ENCODE measurements at places on chromosomes 12 and 14.

- DNase-seq: no peak
Measured at GRCh38 chr12:59678759-59679411, 83.1 kb downstream of the SLC16A7 start.

GRCh38 chr12:65742018-65743010 lies 82.0 kb upstream of the HMGA2 start:
- DNase-seq: peak; percentile 36

- no peak for DNase-seq
Measured at GRCh38 chr12:122790393-122791075, 16.2 kb downstream of the CCDC62 start.

GRCh38 chr12:108121320-108121719 lies 7.8 kb upstream of the WSCD2 start:
- no peak for DNase-seq

DNA sequence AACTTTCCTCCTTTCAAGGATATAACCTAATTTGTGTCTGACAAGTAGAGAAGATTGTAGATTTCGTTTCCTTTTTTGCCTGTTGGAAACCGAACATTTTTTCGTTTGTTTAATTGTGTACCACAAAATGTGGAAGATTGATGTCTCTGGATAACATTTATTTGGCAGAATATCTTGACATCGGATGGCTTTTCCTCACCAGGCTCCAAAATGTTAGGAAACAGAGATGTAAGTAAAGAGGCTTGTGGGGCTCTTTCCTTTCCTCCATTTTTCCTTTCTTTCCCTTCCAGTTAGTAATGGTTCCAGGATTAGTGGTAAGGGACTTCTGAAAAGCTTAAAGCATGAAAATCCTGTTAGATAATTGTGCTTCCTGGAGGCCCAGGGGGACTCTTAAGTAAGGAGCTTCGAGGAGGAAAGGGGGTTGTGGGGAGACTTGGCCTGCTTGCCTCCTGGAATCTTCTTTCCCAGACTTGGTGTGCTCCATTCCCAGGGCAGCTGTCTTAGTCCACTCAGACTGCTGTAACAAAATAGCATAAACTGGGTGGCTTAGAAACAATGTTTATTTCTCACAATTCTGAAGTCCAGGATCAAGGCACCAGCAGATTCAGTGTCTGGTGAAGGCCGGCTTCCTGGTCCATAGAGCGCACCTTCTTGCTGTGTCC lies 243.1 kb upstream of the PWP1 start:
- no peak for DNase-seq

DNA sequence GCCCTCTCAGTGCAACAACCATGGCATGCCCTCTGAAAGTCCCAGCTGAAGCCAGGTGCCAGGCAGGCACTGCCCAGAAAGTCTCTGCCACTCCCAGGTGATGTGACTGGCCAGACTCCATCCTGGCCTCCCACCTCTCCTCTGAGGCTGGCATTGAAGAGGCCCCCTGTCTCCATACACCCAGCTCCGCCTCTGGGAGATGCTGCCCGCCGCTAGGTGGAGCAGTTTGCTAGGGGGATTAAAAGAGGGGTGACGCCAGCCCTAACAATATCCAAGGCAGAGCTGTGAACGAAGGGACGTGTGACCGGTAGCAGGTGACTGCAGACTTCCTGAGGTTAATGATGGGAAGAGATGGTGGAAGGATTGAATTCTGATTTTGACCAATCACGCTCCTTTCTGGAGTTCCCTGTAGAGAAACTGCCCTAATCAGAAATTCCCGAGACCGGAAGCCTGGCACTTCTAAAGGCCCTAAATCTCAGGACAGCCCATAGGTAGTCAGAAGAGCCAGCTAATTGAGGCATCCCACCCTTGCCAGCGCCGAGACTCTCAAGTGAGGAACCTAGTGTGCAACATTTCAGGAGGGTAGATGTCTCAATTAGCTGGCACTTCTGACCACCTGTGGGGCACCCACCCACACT lies 8.3 kb upstream of the PLEK2 start:
- no peak for DNase-seq

- DNase-seq: no peak
Measured at GRCh38 chr12:129530984-129531383, 372.8 kb downstream of the TMEM132D start.

GRCh38 chr14:83556746-83557453 lies 1973.0 kb upstream of the FLRT2 start:
- peak; percentile 53 for DNase-seq

DNA sequence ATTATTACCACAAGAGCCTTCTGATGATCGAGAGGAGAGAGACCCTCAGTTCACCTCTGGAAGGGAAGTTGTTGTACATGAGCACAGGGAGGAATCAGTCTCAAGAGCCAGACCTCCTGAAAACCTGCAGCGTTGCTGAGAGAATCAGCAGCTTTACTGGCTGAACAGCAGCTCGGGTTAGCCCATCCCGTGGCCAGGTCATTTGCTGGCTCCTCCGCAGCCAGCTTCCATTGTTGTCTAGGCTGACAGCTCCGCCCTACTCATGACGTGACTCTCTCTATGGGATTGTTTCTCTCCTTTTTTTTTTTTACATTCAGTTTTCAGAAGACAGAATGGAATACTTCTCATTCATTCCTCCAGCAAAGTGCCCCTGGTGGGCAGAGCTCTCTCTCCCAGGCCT lies 69.9 kb downstream of the TGFB3 start:
- DNase-seq: no peak

GRCh38 chr12:45568808-45569207 lies 160.7 kb upstream of the ARID2 start:
- no peak for DNase-seq

DNA sequence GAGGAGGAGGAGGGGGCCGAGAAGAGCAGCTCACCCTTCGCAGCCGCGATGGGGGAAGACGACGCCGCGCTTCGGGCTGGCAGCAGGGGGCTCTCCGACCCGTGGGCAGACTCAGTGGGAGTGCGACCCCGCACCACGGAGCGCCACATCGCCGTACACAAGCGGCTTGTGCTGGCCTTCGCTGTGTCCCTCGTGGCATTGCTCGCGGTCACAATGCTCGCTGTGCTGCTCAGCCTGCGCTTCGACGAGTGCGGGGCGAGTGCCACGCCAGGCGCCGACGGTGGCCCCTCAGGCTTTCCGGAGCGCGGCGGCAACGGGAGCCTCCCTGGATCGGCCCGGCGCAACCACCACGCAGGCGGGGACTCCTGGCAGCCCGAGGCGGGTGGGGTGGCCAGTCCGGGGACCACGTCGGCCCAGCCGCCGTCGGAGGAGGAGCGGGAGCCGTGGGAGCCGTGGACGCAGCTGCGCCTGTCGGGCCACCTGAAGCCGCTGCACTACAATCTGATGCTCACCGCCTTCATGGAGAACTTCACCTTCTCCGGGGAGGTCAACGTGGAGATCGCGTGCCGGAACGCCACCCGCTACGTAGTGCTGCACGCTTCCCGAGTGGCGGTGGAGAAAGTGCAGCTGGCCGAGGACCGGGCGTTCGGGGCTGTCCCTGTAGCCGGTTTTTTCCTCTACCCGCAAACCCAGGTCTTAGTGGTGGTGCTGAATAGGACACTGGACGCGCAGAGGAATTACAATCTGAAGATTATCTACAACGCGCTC lies 745 bp downstream of the TRHDE start:
- DNase-seq: no peak

GRCh38 chr14:28635387-28635786 lies 131.2 kb upstream of the FOXG1 start:
- DNase-seq: peak; percentile 32

DNA sequence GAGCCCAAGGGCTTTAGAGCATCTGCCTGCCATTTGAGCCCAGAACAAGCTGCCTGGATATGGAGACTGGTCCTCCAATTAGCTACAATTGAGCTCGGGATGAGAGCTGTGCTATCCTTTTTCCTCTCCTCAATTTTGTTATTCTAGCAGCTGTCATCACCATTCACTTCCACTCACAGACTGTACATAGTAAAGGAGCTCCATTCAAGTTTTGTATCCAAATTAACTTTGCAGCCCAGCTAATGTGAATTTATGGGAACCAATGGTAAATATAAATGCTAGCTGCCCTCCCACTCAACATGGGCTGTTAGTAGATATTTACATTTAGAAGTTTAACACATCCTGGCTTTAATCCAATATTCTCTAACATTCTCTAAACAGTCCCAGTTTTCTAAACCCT lies 44.6 kb downstream of the BMP4 start:
- no peak for DNase-seq

GRCh38 chr12:85076688-85077430 lies 40.7 kb downstream of the LRRIQ1 start:
- DNase-seq: peak; percentile 51

DNA sequence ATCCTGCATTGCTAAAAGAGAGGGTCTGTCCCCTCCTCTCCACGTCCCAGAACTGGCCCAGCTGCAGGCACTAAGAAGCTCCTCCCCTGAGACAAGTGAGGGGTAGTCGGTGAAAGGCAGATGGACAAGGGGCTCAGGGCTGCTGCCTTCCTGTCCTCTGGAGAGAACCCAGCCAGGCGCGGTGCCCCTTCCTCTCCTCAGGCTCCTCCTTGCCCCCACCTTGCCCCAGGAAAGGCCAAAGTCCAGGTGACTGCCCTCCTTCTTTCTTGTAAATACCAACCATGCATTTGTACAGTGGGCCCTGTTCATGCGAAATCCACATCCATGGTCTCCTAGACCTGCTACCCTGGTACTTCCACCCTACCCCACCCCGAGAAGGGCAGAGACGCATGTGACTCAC lies 9.7 kb downstream of the PPP1R1A start:
- DNase-seq: no peak

GRCh38 chr14:55975281-55975910 lies 142.8 kb upstream of the PELI2 start:
- DNase-seq: no peak

- no peak for DNase-seq
Measured at GRCh38 chr14:60301685-60302084, 52.7 kb downstream of the PPM1A start.

- no peak for DNase-seq
Measured at GRCh38 chr14:76484355-76484754, 108.4 kb downstream of the ESRRB start.

DNA sequence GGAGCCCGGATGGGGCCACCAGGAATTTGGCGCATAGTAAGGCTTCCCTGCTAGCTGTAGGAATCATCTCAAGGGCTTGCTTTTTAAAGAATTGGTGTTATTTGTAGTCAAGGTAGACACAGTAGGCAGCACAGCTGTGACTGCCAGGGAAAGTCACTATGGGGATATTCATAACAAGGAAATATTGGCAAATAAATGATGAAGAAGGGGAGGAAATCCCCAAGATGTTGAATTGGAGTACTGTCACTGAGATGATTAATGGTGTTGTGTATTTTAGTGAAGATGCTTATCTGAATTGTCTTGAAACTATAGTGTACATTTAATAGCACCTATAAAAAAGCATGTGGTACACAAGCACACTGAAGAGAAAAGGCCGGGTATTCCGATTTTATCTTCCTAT lies 118.9 kb downstream of the NPAS3 start:
- DNase-seq: no peak

DNA sequence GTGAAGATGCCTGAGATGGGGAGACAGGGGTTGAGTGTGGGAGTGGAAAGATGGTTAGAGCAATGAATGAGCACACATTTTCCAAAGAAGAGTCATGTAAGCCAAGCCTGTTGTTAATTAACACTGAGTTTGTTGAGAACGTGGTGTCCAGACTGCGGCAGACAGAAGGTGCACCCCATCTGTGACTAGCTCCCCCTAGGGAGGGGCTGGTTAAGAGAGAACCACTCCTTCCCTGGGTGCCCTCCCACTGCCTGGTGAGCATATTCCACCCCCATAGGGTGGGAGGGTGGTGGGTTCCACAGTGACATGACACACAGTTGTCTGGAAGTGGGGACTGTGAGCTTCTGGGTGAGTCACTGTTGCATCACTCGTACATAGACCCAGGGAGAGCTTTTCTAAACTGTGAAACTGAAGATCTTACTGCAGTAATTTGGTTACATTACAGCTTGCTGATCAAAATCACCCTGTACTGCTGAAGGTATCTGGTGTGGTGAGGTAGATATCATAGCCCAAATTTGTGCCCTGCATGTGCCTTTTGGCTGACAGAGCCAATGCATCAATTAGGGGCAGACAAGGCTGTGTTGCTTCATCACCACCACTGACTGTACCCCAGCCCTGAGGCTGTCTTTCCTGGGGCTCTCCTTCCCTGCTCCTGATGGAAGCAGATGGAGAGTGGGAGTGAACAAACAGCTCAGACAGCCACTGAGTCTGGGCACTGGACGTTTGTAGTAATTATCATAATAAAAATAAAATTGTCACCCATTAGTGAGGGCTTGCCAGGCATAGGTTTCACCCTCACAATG lies 150.9 kb downstream of the EMP1 start:
- DNase-seq: no peak

- DNase-seq: no peak
Measured at GRCh38 chr12:124681779-124682391, 114.5 kb upstream of the NCOR2 start.

DNA sequence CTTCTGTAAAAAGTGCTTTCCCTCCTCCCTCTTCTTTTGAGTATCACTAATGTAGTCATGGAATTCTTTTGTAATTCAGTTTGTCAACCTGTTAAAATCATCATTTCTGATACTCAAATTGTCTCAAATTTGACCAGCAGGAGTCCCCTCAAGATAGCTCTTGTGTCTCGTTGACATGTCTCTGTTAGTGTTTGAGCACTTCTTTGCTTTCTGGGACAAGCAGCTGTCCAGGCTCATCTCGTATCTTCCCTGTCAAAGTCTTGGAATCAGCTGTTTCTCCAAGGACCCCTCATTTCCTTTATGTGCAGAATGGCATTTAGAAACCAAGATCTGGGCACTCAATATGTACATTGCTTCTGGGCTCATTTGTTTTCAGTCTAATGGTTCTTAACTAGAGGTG lies 10.7 kb downstream of the CIPC start:
- no peak for DNase-seq

DNA sequence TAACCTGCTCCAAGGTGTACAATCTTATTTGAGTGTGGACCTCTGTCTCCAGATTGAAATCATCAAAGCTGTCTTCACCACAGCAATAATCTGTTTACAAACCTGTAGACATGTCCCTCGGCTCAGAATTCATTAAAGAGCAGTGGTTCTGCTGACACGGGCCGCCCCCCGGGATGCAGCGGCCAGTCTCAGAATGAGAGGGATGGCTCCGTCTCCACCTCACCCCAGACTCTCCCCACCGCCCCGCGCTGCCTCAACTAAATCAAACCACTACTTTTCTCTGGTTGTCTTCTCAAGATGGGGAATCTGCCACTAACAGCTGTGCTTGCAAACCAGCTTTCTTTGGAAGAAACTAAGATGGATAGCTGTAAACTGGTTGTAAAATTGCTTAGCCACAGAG lies 56.2 kb downstream of the SLC15A4 start:
- DNase-seq: no peak

DNA sequence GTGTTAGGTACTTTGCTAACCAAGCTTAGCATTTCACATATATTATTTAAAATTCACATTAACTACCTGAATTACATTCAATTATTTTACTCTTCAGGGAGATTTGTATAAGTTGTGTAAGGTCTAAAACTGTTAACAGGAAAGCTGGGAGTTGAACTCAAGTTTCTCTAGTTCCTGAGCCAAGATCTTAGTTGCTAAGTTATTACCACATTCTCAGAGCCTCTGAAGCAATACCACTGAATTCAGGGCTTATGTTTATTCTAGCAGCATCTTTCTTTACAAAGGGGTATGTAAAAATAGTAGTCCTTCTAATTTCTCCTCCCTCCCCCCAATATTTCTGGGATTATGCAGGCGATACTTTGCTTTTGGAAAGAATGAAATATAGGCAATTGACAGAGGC lies 786.8 kb downstream of the DIO2 start:
- no peak for DNase-seq

GRCh38 chr14:33679461-33680225 lies 271.2 kb downstream of the EGLN3 start:
- no peak for DNase-seq
